Activated T-cell treated with anti-CD3 and anti-CD28 coated beads for 1 hour (primary cell): ENCODE measurements at places on chromosomes 12 and 14.

DNA sequence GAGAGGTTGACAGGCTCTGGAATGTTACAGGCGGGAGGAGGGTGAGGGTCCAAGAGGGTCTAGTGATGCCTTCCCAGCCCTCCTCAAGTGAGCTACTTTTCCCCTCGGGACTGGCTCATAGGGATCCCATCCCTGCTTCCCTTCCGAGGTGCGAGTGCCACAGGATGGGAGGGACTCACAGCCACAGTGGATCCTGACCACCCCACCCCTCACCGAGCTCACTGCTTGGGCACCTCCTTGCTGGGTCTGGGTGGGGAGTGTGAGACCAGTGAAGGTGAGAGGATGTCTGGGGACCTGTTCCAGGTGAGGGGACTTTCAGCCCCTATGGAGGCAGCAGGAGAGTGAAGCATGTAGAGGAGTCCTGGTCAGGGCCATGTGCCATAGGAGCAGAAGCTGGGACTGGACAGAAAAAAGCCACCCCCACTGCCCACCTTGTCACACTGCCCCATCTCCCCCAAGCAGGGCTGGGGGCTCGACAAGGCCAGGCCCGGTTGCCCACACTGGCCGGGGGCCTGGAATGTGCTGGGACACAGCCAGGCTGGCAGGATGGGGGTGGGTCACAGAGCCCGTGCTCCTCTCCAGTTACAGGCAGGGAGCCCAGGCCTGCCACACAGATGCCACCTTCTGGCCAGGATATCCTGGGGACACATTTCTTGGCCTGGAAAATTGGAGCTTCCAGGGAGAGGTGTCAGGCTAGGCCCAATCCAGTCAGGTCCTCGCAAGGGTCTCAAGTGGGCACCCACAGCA is 1.7 kb upstream of the TNS2 start:
- DNase-seq = no peak

- DNase-seq = no peak
Measured at GRCh38 chr14:104868811-104869572, 3.9 kb downstream of the CEP170B start.

- no peak for DNase-seq
Measured at GRCh38 chr12:123828854-123829547, 66.9 kb downstream of the DNAH10 start.

DNA sequence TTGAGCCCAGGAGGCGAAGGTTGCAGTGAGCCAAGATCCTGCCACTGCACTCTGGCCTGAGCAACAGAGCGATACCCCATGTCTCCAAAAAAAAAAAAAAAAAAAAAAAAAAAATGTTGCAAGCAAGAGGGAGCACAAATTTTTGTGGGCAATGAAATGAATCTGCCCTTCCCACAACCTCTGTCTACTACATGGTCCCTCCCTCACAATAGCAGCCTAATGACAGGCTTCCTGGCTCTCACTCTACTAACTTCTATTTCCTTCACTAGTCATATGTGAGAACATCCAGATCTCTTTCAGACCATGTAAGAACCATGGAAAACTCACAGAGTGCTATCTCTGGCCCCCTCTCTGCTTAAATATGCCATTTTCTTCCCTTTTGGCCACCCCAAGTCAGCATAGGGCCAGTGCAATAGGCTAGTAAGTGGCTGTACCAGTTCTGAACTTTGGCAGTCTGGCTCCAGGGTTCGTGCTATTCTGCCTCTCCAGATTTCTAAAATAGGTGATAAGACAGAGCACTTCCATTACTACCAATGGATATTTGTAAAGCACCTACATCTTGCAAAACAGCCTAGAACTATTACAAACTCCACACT is 7.1 kb downstream of the OSBPL8 start:
- DNase-seq = no peak

- no peak for DNase-seq
Measured at GRCh38 chr12:38761111-38761510, 144.3 kb downstream of the CPNE8 start.

- no peak for DNase-seq
Measured at GRCh38 chr12:103494051-103494733, 1.6 kb downstream of the C12orf42 start.

DNA sequence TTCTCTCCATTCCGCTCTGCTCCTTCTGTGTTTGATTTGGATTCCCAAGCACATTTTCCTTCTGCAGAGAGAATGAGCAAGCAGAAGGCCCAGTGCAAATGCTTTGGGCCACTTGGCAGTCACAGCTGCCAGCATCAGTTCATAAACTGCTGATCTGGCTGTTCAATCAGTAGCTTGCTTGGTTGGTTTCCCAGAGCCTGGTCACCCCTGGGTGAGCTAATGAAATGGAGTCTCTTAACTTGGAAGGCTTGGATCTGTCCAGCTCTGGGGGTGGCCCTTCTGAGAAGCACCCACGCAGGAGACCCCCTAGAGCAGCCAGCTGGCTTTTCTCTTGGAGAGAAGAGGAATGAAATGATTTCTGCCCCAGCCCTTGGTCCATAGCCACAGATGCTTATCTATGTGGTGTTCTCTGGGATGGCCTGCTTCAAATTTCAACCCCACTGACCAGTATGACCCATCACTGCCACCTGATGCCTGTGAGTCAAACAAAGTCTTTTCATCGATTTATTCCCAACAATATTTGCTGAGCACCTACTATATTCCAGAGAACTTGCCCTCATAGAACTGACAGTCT is 30.3 kb downstream of the FAIM2 start:
- no peak for DNase-seq

DNA sequence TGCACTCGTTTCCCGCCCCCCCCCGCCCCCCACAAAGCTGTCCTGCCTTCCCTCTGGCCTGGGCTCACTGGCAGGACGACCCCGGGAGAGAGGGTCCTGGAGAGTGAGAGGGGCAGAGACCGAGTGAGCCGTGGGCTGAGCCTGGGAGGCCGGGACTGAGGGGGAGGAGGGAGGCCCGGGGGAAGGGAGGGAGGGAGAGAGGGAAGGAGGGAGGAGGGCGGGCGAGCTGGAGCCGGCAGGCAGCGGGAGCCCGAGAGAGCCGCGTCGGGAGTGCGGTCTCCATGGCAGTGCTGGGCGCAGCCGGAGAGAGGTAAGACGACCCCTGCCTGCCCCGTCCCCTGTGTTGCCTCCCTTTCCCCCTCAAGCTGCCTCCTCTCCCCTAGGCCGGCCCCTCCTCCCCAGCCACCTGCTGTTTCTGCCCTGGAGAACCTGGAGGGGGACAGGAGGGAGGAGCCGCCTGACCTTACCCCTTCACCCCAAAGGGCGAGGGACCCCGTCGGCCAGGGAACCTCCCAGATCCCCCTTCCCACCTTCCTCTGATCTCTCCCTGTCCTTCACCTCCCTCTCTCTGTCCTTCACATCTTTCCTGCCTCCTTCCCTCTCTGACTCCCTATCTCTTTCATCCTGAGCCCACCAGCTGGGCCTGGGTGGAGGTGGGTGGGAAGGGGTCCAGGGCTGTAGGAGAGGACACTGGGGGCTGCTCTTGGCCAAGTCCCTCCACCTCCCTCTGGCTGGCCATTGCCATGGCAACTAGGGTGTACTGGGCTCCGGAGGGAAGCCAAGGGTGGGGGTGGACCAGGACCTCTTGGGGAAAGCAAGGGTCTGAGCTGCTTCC is at the start of gene GPR162:
Gene GPR162 (plus strand): TSS at position 231 of the 835 bp plus-strand sequence. CDS start 2,078 bp downstream, outside the sequence.
- DNase-seq = no peak

GRCh38 chr12:52197371-52198231 is 5.8 kb upstream of the KRT80 start:
- DNase-seq = no peak

GRCh38 chr12:123807670-123808069 is 45.6 kb downstream of the DNAH10 start:
- no peak for DNase-seq

- DNase-seq = no peak
Measured at GRCh38 chr14:47262801-47263200, 412.6 kb downstream of the MDGA2 start.
